CD4-positive, alpha-beta T cell treated with Interleukin-12 subunit alpha and Interleukin-12 subunit beta, for 1 hour (primary cell): ENCODE measurements at places on chromosomes 2 and 18.

- no peak for DNase-seq
Observed at GRCh38 chr2:31384351-31384750, 30.2 kb downstream of the XDH start.

DNA sequence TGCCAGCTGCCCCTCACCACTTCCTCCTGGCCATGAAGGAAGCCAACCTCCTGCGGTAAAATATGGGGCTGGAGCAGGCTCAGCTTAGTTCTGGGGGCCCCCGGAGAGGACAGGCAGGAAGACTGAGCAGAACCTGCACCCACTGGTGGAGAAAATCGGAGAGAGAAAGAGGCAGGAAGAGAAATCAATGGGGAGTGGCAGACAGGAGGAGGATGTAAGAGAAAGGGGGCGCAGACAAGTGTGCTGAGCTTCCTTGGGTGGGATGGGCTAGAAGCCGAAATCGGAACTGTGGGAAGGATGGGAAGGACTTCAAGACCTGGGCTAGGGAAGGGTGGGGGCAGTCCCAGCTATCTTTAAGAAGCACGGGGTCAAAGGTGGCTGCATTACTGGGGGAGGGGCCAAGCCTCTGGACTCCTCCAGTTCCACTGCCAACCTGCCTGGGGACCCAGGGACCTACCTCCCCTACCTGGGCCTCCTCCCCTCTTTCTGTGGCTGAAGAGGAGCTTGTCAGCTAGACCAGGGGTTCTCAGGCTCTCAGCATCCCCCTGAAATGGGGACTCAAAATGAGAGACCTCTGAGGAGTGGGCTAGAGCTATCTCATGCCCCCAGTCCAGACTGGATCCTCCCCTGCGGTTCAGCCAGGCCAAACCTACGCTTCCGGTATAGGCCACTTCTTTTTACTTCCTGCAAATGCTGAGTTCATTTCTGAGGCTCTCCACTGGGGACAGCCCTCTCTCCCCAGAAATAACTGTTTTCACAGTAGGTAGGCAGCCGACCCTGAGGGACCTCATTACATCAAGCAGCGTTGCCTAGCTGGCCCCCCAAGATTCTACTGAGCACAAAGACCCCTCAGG, 33.6 kb upstream of the B3GNT7 start:
- peak; percentile 24 for DNase-seq

- no peak for DNase-seq
Observed at GRCh38 chr2:159971365-159972152, 90.9 kb downstream of the PLA2R1 start.

DNA sequence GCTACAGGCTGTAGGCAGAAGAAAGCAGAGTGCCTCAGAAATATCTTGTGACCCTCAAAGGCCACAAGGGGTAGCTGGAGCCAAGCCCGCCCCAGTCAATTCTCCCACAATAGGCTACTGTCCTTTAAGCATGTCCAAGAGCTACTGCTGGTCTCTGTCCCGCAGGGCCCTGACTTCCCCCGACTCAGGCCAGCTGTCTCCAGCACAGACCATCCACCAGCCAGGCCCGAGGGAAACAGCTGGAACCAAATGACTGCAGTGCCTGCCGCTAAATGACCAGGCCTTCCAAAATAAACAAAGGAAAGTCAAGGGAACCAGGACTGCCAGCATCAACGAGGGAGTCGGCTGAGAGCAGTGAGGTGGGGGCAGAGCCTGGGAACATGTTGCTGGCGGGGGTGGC, 36.7 kb downstream of the MCFD2 start:
- no peak for DNase-seq

- DNase-seq: no peak
Observed at GRCh38 chr2:14513903-14514302, 118.6 kb upstream of the LRATD1 start.

DNA sequence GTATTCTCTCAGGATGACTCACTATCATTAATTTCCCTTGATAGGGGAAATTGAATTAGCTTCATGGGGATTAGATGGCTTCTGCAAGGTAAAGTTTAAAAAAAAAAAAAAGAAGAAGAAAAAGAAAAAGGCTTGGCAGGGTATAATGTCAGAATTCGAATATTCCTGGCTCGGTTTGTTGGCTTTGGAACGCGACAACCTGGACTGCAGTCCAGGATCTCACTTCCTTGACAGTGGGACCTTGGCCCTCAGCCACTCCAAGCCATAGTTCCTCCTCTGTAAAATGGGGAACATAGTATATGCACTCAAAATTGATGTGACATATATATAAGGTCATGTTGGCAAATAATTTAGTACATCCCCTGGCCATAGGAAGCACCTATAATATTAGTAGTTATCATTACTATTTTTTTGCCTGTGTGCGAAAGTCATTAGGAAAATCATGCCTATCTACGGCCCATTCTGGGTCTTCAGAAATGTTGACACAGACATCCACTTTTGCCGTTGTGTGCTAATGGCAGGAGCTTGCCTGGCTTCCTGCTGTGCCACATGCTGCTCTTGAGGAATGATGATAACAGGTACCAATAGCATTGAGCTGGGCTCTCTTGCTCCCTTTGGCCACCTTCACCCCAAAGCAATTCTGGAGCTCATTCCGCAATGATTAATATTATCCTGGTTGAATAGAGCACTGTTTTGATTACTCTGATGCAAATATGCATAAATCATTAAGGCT, 97.9 kb downstream of the MTCL1 start:
- DNase-seq: no peak
